ENCODE measurements at places on chromosomes 3 and 15. TPM values are rescaled to one million over a fixed set of nuclear protein-coding genes. Genes with fewer than 3 reads are reported as not detected.

EOMES gene
- 0.60 TPM for total RNA-seq

CCR9 gene
- not detected for total RNA-seq

PATL2 gene
- 2.2 TPM for total RNA-seq

CHRNA7 gene
- total RNA-seq = 3.6 TPM

DPPA2 gene
- total RNA-seq = not detected

GOLGA8M gene
- total RNA-seq = 4.3 TPM

GP9 gene
- not detected for total RNA-seq

P2RY1 gene
- 3.5 TPM for total RNA-seq

EBLN2 gene
- 7.8 TPM for total RNA-seq

PPP2R3A gene
- 15.6 TPM for total RNA-seq

SOX2 gene
- 0.24 TPM for total RNA-seq

AGTR1 gene
- total RNA-seq = 4.0 TPM

VEPH1 gene
- 0.81 TPM for total RNA-seq

HEG1 gene
- 99.3 TPM for total RNA-seq

ACVR2B gene
- total RNA-seq = 8.2 TPM

ZNF80 gene
- total RNA-seq = not detected

SLC25A26 gene
- total RNA-seq = 16.2 TPM

WDR93 gene
- not detected for total RNA-seq

IMPG2 gene
- total RNA-seq = 0.63 TPM

CHSY1 gene
- 65.4 TPM for total RNA-seq

MAP3K13 gene
- 28.7 TPM for total RNA-seq

GP5 gene
- total RNA-seq = 0.33 TPM

SMCO1 gene
- not detected for total RNA-seq

C3orf49 gene
- not detected for total RNA-seq

KNL1 gene
- total RNA-seq = 1.6 TPM

GOLIM4 gene
- total RNA-seq = 44.6 TPM

GDPGP1 gene
- 7.1 TPM for total RNA-seq

KNG1 gene
- total RNA-seq = not detected

TERC gene
- total RNA-seq = not detected

LRRC31 gene
- not detected for total RNA-seq

CHRFAM7A gene
- total RNA-seq = 13.2 TPM

NPAP1 gene
- total RNA-seq = not detected

ADAMTS7 gene
- 14.7 TPM for total RNA-seq

CNTN3 gene
- total RNA-seq = 3.4 TPM

DGKG gene
- total RNA-seq = 12.8 TPM

CFAP161 gene
- total RNA-seq = 0.84 TPM

CFAP100 gene
- not detected for total RNA-seq

GNAT1 gene
- total RNA-seq = not detected

GCNT3 gene
- not detected for total RNA-seq

SLC28A1 gene
- total RNA-seq = 2.0 TPM

SSUH2 gene
- total RNA-seq = 0.78 TPM

CHCHD4 gene
- 9.4 TPM for total RNA-seq

HTD2 gene
- total RNA-seq = 6.5 TPM

PCNP gene
- total RNA-seq = 161 TPM

ASB7 gene
- total RNA-seq = 11.0 TPM

Data from aorta (tissue), 5 donors.